ENCODE measurements at places on chromosomes 1 and 21.

DNA sequence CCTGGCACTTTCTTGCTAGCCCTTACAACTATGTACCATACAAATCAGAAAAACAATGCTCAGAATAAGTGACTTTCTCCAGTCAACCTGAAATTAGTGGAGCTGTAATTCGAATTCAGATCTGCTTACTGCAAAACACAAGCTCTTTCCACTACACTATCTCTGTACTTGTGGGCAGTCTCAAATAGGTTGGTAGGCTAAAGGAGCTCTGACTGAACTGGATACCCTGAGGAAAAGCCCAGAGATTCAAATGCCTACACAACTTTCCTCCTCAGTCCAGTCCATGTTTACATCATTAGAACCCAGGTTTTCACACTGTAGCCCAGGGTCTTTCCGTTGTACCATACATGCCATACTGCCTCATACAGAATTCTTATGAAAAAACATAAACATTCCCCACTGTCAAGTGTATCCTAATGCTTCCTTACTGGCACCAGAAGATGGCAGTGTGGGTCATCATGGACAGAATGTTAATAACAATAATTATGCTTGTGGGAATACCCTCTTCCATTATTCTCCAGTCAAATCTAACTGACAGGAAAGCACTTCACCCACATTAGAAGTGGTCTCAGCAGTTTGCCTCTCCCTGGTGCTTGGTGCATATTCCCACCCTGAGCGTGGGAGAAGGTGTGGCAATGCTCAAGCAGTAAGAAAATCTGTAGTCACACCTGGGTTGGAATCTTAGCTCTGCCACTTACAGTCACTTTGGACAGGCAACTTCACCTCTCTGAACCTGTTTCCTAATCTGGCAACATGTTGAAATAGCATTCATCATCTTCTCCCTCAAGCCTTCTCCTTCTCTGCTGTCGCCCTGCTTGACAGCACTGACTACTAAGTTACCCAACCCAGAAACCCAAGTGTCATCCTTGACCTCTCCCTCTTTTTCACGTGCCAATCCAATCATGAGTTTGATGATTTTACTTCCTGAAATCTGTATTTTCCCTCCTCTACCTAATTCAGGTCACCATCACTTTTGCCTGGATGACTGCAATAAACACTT is 14.4 kb upstream of the ZFYVE9 start:
- DNase-seq = no peak

DNA sequence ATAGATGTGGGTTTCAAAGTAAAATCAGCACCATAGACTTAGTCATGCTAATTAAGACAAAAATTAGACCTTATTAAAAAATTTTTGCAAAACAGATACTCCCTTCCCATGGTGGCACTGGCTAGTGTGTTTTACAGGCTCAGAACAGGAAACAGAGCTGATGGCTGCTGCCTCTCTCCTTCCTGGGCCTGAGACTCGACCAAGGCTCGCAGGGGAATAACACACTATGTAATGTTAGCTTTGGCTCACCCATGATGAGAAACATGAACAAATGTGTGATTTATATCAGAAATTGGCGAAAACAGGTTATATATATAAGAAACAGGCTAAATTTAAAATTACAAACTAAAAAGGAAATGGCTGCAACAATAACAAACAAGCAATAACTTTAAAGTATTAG is 50.7 kb downstream of the ERG start:
- no peak for DNase-seq

DNA sequence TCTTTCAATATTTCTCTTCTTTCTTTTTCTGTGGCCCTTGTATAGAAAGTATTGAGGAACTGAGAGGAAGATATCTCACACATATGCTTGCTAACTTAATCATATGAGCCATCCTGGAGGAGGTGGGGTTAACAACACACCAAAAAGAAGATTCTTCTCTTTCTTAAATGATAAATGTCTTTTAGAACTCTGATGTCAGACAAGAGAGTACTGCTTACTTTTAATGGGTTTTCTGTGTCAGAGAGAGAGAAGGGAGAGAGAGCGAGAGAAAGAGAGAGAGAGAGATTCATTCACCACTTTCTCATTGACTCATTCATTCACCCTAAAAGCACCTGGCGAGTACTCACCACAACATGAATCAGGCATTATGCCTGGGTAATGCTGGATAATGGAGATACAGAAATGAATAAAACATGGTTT is 250.3 kb upstream of the SGIP1 start:
- DNase-seq = no peak

DNA sequence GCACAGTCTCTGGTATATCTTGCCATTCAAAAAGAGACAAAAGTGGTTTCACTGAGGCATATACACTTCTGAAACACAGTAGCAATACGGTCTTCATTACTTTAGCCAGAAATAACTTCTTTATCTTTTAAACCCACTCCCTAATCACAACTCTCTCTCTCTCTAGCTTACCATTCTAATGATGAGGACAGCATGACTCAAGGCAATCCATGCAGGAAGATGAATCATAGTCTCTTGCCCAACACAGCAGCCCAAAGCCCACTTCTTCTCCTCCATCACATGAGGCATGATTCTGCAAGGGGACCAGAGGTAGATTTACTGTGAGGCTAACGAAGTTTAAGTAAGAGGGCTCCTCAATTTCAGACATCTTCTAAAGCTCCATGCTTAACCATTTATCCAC is 285.0 kb upstream of the NR5A2 start:
- DNase-seq = no peak

GRCh38 chr1:107404756-107405155 is 263.9 kb downstream of the NTNG1 start:
- DNase-seq = no peak

DNA sequence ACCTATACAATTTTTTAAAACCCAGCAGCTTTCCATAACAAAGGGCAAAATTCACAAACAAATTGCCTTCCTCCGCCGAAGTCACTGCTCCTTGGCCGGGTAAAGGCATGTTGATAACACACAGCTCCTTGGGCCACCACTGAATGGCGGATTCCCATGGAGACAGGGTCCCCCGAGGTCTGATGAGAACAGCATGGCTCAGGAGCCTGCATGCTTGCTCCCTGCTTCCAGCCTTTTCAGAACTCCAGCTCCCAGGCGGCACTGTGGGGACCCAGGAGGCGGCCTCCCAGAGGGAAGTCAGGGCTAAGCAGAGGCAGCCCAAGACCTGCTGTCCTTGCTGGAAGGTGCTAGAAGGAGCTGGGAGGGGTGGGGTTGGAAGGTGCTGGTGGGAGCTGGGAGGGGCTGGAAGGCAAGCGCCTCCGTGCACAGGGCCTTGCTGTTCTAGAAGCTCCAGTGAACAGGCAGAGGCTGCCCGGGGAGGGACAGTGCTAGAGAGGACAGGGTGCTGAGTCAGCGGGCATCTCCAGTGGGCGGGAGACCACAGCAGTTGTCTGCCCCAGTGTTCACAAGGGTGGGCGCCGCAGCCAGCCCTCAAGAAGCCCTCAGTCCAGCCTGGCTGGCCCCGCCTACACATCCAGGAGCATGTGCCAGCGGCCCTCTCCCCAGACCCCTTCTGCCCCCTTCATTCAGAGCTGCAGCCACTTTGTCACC is 35.1 kb downstream of the PRDM16 start:
- no peak for DNase-seq

GRCh38 chr1:203871114-203871880 is 9.9 kb downstream of the SNRPE start:
- DNase-seq = no peak

GRCh38 chr1:4847711-4848110 is 193.3 kb downstream of the AJAP1 start:
- DNase-seq = no peak

DNA sequence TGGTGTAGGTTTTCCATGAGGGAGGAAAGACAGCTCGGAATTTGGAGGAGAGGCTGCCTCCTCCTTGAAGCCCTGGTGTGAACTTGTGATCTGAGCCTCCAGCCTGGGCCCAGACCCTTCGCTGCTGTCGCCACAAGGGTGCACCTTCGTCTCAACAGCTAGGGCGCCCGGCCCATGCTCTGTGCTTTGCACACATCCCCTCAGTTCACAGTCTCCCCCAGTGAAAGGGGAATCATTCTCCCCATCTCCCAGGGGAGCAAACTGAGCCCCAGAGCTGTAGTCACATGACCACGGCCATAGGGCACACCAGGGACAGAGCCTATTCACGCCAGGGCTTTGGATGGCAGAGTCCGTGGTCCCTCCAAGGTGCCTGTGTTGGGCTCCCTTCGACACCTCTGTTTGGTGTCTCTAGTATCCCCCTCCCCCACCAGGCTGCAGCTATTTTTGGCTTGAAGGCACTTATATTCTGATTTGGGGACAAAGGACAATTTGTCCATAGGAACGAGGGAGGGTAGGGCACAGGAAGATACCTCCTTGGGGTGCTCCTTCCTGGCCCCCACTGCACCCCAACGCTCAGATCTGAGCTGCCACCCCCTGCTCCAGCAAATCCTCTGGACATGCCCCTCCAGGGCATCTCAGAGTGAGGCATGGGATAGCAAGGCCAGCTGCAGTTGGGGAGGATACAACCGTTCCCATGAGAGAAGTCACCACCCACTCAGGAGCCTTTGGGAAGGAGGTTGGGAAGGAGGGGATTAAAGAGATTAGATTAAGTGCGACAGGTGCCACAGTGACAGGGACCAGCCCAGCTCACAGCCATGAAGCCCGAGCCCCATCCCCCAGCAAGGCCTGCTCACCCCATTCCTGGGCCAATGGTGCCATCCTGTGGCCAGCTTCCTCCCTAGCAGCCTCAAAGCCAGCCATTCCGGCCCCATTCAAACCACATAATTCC is 15.7 kb downstream of the MATN1 start:
- DNase-seq = peak; percentile 64

DNA sequence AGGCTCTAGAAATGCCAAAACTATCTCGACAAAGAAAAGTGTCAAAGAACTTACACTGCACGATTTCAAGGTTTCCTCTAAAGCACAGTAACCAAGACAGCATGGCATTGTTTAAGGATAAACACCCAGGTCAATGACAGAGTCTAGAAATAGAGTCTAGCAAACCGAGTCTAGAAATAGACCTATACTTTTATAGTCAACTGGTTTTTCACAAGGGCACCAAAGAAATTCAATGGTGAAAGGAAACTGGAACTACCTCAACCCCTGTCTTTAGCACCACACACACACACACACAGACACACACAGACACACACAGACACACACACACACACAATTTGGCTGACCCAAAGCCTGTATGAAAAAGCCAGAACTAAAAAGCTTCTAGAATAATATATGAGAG is 67.1 kb upstream of the PGBD5 start:
- DNase-seq = no peak

GRCh38 chr1:193338194-193338593 is 151.8 kb upstream of the B3GALT2 start:
- no peak for DNase-seq

- DNase-seq = no peak
These were observed 36.3 kb downstream of the C8B start for GRCh38 chr1:56929492-56929891.

DNA sequence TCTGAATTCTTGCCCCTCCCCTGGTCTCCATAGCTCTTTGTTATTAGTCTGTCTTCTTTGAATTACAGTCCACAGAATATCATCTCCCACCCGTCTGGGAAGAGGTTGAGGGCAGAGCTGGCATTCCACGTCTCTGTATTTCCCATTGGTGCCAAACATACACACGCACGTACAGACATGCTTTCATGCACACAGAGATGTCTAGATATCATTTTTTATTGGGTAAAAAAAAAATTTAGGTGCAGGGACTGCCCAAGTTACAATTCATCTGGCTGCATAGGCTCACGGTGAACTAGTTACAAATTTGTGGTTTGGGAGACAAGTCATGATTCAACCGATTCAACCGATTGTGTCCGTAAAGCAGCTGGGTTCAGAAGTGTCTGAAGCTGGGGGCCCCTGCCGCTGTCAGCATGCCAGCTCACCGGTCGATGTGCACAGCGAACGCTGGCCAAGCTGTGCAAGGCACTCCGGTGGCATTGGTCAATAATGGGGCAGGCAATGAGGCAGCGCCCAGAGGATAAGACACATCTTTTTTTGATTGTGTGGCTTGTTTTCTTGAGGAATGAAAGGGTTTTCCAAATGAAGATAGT is 73.7 kb downstream of the KCNN3 start:
- DNase-seq = no peak

DNA sequence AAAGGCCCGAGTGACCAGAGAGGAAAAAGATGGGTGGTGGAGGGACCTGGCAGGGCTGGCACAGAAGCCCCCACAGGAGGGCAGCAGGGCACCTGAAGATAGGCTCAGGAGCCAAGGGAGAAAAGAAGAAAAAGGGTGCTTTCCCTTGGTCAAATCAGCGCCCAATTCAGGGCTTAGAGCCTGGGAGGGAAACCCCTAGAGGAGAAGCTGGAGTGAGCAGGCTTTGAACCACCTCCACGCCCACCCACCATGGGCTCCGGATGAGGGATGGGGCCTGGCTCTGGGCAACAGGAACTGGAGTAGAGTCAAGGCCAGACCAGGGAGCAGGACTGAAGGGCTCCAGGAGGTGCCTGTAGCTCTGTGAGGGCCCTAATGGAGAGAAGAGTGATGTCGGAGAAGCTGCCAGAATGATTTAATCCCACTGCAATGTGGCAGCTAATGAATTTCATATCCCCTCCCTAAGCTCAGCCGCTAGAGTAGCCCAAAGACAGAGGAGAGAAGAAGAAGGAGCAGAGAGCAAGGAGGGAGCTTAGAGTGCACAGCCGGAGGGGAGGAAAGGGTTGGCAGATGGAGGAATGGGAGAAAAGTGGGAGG is 12.0 kb upstream of the PRELP start:
- no peak for DNase-seq

DNA sequence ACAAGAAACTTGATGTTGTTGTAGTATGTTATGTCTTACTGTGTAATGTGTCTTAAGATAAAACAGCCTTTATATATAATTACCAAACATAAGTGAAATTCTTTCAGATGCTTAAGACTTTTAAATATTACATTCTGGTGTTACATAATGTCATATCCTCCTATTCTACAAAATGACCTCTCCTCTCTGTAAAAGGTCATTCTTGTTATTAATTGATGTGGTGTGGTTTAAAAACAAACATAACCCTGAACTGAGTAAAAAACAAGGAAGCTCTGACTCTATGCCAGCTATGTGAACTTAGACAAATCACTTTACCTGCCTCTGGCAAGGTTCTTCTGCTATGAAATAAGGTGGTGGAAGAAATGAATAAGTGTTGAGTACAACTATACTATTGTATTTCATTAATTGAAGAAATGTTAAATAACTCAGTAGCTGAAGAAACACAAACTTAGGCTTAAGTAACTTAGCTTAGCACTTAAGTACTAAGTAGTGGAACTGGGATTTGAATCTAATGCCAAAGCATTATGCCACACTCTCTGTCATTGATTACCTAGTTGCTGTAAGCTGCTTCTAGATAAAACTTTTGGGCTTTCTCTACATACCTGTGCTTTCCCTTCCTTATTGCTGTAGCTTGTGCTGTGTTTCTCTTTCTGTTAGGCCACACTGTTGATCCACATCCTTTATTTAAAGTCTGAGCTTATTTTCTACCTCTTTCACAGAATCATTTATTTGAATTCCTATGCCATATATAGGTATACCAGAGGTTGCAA is 859 bp upstream of the ANGPTL1 start:
- DNase-seq = no peak

GRCh38 chr1:51648180-51649109 is 31.6 kb downstream of the OSBPL9 start:
- DNase-seq = no peak

DNA sequence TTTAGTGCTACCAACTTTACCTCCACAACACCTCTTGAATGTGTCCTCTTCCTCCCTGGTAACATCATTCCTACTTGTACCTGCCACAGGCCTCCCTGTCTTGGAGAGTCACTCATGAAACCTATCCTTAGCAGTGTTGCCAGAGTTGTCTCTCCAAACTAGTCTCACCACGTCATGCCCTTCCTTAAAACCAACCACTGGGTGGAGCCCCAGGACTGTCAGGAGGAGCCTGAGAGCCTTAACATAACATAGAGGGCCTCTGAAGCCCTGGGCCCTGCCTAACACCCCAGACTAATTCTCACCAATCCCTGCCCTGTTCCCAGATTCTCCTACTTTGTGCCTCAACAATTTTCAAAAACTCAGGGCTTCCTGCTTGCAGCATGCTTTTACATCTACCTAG is 65.3 kb downstream of the ZNF697 start:
- no peak for DNase-seq
